ENCODE measurements at places on chromosomes 7 and 10. TPM values are rescaled to one million over a fixed set of nuclear protein-coding genes. Genes with fewer than 3 reads are reported as not detected.

- DNase-seq: peak; percentile 28
Measured at GRCh38 chr10:113788604-113789083, 37.2 kb downstream of the PLEKHS1 start.

The RNF32 gene
- polyA plus RNA-seq: 0.14 TPM

GRCh38 chr10:76195654-76196390, 764.4 kb downstream of the LRMDA start:
- no peak for DNase-seq

The TNRC18 gene
- polyA plus RNA-seq: 14.8 TPM

- DNase-seq: no peak
Measured at GRCh38 chr10:5720182-5720581, 35.5 kb downstream of the TASOR2 start.

The FEZF1 gene
- polyA plus RNA-seq: not detected

GRCh38 chr10:71312811-71313789, 6.0 kb upstream of the SLC29A3 start:
- no peak for DNase-seq

- no peak for DNase-seq
Measured at GRCh38 chr7:45657136-45657889, 83.1 kb downstream of the ADCY1 start.

DNA sequence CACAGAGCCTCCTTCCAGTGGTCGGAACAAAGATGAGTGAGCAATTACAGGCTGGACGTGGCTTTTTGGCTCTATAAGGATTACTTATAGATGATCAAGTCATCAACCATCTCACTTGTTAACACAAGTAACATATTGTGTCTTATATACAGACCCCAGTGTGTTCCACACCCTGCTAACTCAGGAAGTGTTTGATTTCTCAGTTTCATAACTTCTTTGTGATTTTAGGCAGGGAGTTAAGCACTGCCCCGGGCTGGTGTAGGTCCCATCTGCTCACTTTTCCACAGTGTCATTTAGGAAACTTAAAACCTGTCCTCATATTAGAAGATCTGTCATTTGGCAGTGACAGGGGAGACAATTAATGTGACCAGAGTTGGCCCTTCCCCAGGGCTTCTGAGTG, 6.2 kb downstream of the FOXI2 start:
- DNase-seq: no peak

GRCh38 chr7:46772776-46773175, 809.1 kb downstream of the TNS3 start:
- no peak for DNase-seq

- no peak for DNase-seq
Measured at GRCh38 chr7:1136841-1137516, 23.0 kb downstream of the ZFAND2A start.

The CRYGN gene
- not detected for polyA plus RNA-seq

- no peak for DNase-seq
Measured at GRCh38 chr10:47379445-47379785, 4.7 kb downstream of the ZNF488 start.

DNA sequence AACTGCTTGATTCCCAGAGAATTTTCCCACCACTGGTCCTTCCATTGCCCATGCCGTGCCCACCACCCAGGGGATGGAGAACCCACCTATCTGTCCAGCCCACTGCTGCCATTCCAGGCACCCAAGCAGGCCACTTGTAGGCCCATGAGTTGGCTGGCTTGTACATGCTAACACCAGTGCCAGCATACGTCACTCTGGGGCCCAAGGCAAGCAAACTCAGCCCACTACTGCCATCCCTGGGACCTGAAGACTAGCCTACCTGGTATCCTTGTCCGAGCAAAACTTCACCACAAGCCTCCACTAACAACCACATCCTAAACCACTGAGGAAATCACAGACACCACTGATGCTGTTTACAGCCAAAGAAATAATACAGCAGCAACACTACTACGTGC, 44.7 kb upstream of the CDK6 start:
- no peak for DNase-seq

- DNase-seq: peak; percentile 9
Measured at GRCh38 chr10:75398200-75398691, 3.3 kb downstream of the ZNF503 start.

- no peak for DNase-seq
Measured at GRCh38 chr7:86149024-86149665, 494.6 kb upstream of the GRM3 start.
